Stromal cell of bone marrow (primary cell): ENCODE measurements at places on chromosomes 5 and 9.

GRCh38 chr9:115211413-115212124, 93.6 kb upstream of the TNC start:
- DNase-seq, result no peak

DNA sequence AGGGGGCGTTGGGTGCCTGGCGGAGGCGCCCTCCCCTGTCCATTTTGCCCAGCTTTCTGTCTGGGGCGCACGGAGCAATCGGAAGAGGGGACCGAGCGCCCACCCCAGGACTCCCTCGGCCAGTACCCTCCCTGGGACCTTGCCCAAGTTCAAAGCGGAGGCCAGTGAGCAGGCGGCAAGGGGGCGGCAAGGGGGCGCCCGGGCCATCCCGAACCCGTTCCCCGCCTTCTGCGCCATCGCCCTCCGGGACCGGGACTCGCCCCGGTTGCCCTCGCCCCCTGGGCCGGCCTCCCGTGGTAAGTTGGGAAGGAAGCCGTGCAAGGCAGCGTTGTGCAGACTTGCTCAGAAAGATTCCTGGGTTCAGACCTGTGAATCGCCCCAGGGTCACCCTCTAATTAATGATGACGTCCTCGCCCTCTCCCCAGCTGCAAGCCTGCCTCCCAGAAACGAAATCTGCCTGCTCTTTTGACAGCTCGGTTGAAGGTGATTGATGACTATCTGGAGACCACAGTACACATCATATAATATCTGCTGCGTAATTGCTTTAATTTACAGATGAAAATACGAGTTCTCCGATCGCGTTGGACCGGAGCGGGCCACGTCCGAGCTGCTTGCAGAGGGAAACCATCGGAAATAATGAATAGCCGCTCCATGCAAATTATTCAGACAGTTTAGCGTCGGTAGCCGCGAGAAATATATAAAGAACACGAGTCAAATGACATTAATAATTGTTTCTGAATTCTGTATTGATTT, 1.4 kb upstream of the IRX4 start:
- no peak for DNase-seq

DNA sequence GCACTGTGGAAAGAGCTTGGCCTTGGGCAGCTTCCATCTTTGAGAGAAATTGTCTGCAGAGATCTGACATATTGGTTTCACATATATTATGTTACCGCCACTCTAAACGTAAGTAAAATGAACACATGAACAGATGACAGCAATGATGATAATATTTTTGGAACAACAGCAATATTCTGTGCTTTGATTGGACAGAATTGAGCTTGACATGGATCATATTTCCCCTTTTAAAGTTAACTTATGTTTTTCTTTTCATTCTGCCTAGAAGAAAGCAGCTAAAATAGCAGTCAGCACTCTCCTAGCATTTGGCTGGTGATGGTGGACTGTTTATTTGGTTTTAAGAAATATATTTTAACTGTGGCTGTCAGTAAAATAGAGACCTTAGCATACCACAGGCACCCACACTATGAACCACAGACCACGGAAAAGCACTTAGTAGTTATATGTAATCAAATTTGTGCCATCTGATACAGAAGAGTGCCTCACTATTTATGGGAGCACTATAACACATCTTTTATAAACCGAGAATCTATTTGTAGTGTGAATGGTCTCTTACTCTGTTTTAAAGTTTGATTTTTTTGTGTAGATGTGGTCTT, 1.8 kb upstream of the CFAP95 start:
- DNase-seq, result peak; percentile 24

GRCh38 chr9:79884546-79884945, 312.8 kb downstream of the TLE4 start:
- DNase-seq, result no peak

GRCh38 chr9:127568618-127568970, 43.5 kb upstream of the STXBP1 start:
- no peak for DNase-seq

- no peak for DNase-seq
Measured at GRCh38 chr5:530001-530955, 6.0 kb upstream of the SLC9A3 start.

- no peak for DNase-seq
Measured at GRCh38 chr5:7869474-7870136, 657 bp downstream of the MTRR start.

DNA sequence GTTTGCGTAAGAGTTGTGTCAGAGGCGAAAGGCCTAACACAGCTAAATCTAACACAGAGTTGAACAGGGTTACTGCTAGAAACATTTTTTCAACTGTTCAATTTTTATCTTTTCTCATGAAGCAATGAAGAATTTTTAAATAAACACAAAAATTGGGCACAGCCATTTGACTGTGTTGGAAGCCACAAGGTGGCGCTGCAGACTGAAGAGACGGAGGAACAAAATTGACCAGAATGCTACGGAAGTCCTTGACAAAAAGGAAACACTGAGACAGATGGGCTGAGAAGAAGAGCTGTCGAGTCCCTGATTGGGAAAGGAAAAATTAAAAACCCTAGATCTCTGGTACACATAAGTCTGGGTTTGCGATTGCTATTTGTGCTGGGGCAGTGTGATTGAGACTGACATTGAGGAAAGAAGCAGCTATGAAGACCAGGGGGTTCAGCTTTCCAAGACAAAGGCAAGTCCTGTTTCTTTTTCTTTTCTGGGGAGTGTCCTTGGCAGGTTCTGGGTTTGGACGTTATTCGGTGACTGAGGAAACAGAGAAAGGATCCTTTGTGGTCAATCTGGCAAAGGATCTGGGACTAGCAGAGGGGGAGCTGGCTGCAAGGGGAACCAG, at the start of gene PCDHB9:
Gene PCDHB9 (plus strand): TSS at position 265 of the 616 bp plus-strand sequence. CDS start 158 bp downstream, at position 423.
- no peak for DNase-seq

DNA sequence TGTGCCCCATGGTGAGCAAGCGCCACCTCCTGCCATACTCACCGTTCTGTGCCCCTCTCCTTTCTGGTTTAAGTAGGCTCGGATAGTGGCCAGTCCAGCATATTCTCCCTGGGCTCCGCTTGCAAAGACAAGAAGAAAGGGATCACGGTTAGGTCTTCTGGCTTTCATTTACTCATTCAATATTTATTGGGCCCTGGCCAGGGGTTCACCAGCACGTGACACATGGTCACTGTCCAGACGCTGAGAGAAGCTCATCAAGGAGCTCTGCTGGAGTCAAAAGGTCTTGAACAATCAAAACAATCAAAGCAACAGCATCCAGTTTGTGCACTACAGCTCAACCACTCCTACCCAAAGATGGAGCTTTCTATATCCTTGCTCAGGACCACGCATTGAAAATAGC, 80.2 kb downstream of the GLDC start:
- DNase-seq, result no peak

GRCh38 chr5:164560216-164560615, 1054.8 kb downstream of the MAT2B start:
- no peak for DNase-seq
